H1 (cell line): ENCODE measurements at places on chromosomes 3 and 15.

- no peaks in the 10 kb centered on the region for H3K27me3 ChIP-seq
- no peak overlapping the region for H3K4me3 ChIP-seq
- no peak overlapping the region for H3K27ac ChIP-seq
- peak; percentile 15 for DNase-seq
- H3K36me3 ChIP-seq = no peaks in the 10 kb centered on the region
These were observed 47.6 kb downstream of the SLMAP start for GRCh38 chr3:57803647-57804081.

- H3K27me3 ChIP-seq = no peaks in the 10 kb centered on the region; the same call in 1 of the 2 replicates
- H3K36me3 ChIP-seq = no peaks in the 10 kb centered on the region
- H3K4me1 ChIP-seq = no peaks in the 10 kb centered on the region
These were observed 30.5 kb downstream of the PCSK6 start for GRCh38 chr15:101458908-101459578.

DNA sequence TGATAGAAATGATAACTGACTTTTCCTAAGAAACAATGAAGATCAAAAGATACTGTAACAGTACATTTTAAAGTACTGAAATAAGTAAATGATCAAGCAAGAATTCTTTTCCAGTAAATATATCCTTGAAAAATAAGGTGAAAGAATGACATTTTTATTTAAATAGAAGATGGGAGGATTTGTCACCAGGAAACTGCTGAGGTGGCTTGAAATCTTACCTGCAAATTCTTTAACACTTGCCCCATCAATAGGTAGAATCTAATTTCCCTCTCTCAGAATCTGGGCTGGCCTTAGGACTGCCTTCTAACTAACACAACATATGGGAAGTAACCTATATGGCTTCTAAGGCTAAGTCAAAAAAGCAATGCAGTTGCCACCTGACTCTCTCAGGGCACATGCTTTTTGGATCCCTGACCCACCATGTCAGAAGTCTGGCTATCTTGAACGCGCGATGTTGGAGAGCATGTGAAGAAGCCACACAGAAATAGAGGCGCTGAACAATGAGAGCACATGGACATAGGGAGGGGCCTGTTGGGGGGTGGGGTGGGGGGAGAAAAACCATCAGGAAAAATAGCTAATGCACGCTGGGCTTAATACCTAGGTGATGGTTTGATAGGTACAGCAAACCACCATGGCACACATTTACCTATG lies 11.5 kb downstream of the ACSBG1 start:
- H3K27ac ChIP-seq = no peak overlapping the region
- H3K27me3 ChIP-seq = no peaks in the 10 kb centered on the region
- DNase-seq = no peak
- no peak overlapping the region for H3K4me3 ChIP-seq
- no peaks in the 10 kb centered on the region for H3K36me3 ChIP-seq

DNA sequence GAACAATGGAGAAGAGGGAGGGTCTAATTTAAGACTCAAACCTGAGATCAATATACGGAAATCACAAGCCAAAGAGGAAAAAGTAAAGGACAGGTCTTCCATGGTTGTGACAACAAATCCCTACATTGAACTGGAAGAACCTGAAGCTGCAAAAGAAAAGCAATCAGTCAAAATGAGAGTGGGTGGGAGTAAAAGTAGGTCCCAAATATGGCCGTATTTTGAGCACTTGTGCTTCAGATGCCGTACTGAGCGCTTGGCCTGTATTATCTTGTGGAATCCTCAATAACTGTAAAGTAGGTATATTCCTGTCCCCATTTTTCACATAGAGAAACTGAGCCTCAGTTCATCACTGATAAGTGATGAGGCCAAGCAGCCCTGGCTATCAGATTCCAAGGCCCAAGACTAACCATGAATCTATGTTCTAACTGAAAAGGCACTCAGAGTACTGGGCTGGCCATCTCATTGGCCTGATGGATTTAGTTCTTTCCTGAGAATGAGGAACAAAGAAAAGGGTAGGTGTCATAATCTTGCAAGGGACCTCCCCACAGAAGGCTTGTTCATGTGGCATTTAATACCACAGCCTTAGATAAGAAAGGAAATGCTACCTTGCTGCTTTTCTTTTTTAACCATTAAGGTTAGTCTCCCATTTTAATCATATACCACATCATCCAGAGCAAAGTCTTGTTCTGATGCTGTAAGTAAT lies 52.5 kb downstream of the LRRN1 start:
- H3K4me1 ChIP-seq = peaks cover 6% of the 10 kb centered on the region
- no peak overlapping the region for H3K27ac ChIP-seq
- 0 out of 2 replicates have a peak, but pooled peaks cover 2% of the 10 kb centered on the region for H3K36me3 ChIP-seq
- no peak overlapping the region for H3K4me3 ChIP-seq
